ENCODE measurements at places on chromosomes 6 and 20. TPM values are rescaled to one million over a fixed set of nuclear protein-coding genes. Genes with fewer than 3 reads are reported as not detected.

Gene VWA7
- not detected for total RNA-seq

Gene TREML2
- 0.72 TPM for total RNA-seq

GRCh38 chr6:63352069-63352543 lies 32.3 kb upstream of the LGSN start:
- peak; percentile 34 for DNase-seq

GRCh38 chr6:161667957-161668356 lies 394.1 kb upstream of the AGPAT4 start:
- no peak for DNase-seq

- no peak for DNase-seq
These were observed 204.7 kb downstream of the ESR1 start for GRCh38 chr6:152012227-152012626.

DNA sequence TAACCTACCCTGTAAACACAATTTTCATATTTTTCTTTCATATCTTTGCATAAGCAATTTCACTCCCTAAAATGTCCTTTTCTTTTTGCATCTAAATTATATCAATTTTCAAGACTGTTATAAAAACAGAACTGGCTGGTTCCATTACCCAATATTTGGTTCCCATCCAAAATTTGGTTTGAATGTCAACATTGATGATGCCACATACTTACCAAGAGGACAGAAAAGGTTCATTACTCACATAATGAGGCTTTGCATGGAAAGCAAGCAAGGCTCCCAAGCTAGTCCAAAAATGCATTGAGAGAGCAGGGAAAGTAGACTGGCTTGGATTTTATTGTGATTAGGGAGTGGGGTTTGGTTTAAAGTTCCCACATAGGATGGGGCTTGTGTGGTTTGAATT lies 144.4 kb upstream of the AKIRIN2 start:
- no peak for DNase-seq
